Fibroblast of the aortic adventitia (primary cell): ENCODE measurements at places on chromosomes 1 and 21. TPM values are rescaled to one million over a fixed set of nuclear protein-coding genes. Genes with fewer than 3 reads are reported as not detected.

DNA sequence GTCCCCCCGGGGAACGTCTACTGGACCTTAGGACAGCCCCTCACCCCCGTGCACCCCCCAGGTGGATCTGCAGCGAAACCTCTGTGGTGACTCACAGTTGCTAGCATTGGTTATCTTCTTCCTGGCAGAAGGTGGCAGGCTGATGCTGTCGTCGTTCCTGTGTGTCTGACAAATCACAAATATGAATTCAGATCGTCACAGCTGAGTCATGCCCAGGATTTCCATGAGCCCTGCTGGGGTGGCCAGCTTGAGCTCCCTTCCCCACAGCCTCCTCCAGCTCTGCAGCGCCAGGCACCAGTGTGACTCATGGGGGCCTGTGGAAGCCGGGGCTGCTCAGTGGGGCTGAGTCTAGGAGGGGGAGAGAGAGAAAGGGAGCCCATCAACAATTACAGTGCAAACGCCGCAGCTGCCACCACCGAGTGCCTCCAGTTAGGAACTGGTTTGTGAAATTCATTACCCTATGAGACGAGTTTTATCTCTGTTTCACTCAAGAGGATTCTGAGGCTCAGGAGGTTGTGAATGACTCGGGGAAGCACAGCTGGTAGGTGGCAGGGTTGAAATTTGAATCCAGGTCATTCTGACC is 197.9 kb downstream of the DYRK1A start:
- peak; percentile 97 for DNase-seq

DNA sequence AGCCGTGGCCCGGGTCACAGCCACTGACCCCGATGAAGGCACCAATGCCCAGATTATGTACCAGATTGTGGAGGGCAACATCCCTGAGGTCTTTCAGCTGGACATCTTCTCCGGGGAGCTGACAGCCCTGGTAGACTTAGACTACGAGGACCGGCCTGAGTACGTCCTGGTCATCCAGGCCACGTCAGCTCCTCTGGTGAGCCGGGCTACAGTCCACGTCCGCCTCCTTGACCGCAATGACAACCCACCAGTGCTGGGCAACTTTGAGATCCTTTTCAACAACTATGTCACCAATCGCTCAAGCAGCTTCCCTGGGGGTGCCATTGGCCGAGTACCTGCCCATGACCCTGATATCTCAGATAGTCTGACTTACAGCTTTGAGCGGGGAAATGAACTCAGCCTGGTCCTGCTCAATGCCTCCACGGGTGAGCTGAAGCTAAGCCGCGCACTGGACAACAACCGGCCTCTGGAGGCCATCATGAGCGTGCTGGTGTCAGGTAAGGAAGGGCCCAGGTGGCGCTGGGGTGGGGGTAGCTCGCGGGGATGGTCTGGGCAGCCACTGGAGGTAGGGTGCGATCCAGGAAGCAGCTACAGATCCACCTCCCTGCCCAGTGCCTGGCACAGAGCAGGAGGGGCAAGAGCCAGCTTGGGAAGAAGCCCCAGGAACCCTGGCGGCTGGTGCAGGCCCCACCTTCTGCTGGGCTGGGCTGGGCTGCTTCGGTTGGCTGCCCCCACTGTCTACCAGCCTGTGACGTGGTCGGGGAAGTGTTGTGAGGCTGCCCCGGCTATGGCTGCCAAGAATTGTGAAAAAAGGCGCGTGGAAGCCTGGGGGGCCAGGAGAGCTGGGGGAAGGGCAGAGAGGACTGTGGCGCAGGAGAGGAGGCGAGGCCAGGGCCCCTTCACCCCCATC is 3.8 kb downstream of the CELSR2 start:
- DNase-seq: no peak

DNA sequence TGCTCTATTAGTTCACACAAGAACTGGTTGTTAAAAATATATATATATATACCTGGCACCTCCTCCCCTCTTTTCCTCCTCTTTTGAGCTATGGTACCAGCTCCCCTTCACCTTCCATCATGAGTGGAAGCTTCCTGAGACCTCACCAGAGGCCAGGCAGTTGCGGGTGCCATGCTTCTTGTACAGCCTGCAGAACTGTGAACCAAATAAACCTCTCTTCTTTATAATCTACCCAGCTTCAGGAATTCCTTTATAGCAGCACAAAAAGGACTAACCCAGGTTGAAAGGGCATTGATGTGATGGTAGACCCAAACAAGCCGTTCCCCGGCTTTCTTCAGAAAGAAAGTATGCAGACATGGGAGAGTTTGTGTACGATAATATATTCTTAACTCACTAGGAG is 14.9 kb downstream of the RSPH1 start:
- no peak for DNase-seq

GRCh38 chr1:60296794-60297193 is 223.2 kb upstream of the C1orf87 start:
- DNase-seq: no peak

Gene RGS13
- total RNA-seq: not detected in 2 replicates
